ENCODE measurements at places on chromosomes 13 and 19.
A peak's percentile ranks its signal among the peaks of the same experiment; 100 is the strongest.

DNA sequence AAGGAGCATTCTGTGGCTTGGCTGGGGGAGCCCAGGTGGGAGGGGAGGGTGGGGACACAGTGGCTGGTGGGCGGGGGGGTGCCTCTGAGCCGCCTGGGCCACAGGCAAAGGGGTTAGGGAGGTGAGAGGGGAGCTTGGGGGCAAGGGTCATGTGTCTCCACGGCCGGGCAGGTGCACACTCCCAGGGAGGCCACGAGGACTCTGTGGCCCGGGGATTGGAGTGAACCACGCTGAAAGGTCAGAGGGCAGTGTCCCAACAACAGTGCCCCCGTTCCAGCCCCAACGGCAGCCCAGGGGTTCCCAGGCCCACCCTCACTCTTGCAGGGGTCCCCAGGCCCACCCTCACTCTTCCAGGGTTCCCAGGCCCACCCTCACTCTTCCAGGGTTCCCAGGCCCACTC is 9.6 kb downstream of the C2CD4C start:
- no peak for DNase-seq
- no peaks in the 10 kb centered on the region for H3K4me1 ChIP-seq
- H3K27me3 ChIP-seq, result no peaks in the 10 kb centered on the region
- H3K36me3 ChIP-seq, result no peaks in the 10 kb centered on the region

GRCh38 chr13:73781384-73781783 is 352.8 kb downstream of the KLF12 start:
- DNase-seq, result no peak
- no peaks in the 10 kb centered on the region for H3K27me3 ChIP-seq
- H3K27ac ChIP-seq, result no peak overlapping the region
- H3K36me3 ChIP-seq, result no peaks in the 10 kb centered on the region
- H3K4me1 ChIP-seq, result no peaks in the 10 kb centered on the region

DNA sequence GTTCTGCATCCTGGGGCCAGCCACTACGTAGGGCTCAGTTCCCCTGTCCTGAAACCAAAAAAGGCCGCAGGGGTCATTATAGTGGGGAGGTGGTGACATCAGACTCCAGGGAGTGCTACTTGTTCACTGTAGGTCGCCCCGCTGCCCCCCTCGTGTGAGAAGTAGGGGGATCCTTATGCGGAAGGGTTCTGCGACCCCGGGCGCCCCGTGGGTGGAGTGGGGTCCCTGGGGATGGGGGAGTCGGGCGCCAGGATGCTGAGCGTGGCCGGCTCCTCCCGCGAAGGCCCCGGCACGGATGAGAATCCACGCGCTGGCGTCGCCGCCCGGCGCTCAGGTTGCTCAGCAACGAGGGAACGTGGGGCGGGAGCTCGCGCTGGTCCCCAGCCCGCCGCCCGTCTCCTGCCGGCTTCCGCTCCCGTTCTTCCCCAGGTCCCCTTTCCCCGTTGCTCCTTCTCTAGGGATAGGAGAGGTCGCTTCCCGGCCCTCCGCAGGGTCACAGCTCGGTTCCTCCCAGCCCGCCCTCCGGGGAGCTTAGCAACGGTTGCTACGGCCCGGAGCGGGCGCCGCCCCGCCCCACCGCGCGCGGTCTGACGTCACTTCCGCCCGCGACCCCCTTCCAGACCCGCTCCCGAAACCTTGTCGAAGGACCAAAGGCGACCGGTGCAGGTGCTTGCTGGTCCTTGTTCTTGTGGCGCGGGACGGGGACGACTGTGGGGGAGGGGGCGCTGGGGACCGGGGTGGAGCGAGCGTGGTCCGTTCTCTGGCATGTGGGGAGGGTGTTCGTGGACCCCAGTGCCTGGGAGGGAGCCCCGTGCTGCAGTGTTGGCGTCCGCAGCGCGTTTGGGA is at the start of gene NAT14:
Gene NAT14 (plus strand): TSS at position 596 of the 846 bp plus-strand sequence. CDS start 521 bp downstream, outside the sequence.
- peaks cover 10% of the 10 kb centered on the region for H3K36me3 ChIP-seq
- H3K4me1 ChIP-seq, result peaks cover 31% of the 10 kb centered on the region
- peak within 1 kb of the TSS; percentile 58 for H3K27ac ChIP-seq

- H3K4me3 ChIP-seq, result no peak overlapping the region
- H3K4me1 ChIP-seq, result no peaks in the 10 kb centered on the region
- no peaks in the 10 kb centered on the region for H3K36me3 ChIP-seq
- H3K27ac ChIP-seq, result no peak overlapping the region
- H3K27me3 ChIP-seq, result no peaks in the 10 kb centered on the region
These were observed 65.4 kb upstream of the SOX1 start for GRCh38 chr13:112001571-112001970.

DNA sequence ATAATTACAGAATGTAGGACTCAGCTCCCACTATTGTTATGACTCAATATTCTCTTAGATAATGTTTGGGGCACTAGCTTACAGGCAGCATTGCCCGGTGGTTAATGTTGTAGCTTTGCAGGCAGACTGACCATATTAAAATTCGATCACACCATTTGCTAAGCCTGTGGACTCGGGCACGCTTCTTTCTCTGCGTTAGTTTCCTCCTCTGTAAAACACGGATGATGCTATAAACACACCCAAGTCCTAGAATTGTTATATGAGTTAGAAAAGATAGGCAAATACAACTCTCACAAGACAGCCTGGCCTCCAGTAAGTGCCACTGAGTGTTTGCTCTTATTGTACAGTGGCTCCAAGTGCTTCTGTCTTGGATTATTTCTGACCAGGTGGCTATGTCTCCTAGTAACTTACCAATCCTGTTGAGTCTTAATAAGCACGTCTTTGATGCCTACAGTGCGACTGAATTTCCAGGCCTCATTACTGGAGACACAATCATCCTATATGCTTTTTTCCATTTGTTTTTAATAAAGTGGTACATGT is 50.0 kb upstream of the ALOX5AP start:
- no peak overlapping the region for H3K4me3 ChIP-seq
- no peaks in the 10 kb centered on the region for H3K36me3 ChIP-seq
- H3K27ac ChIP-seq, result no peak overlapping the region
- no peak for DNase-seq

DNA sequence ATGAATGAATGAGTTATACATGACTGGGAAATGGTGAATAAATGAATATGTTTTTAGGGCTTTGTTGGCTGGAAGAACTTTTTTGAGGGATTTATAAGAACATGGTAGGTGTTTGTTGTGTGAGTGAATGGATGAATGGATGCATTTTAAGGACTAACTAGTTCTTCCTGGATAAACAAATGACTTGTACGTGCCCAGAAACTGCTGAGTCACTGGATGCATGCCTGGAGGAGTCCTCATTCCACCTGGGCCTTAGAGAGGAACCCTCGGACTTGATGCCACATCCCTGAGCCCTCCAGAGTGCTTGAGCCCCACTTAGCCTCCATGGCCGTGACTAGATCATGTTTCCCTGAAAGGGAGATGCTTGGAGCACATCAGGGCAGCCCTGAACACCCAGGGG is 153.4 kb downstream of the DPF1 start:
- no peaks in the 10 kb centered on the region for H3K4me1 ChIP-seq
- no peak overlapping the region for H3K27ac ChIP-seq
- no peaks in the 10 kb centered on the region for H3K27me3 ChIP-seq
- no peak overlapping the region for H3K4me3 ChIP-seq

- no peak overlapping the region for H3K4me3 ChIP-seq
- H3K36me3 ChIP-seq, result no peaks in the 10 kb centered on the region
- no peaks in the 10 kb centered on the region for H3K27me3 ChIP-seq
- H3K4me1 ChIP-seq, result peaks cover 14% of the 10 kb centered on the region
These were observed 265.7 kb downstream of the DLEU7 start for GRCh38 chr13:50577806-50578205.

DNA sequence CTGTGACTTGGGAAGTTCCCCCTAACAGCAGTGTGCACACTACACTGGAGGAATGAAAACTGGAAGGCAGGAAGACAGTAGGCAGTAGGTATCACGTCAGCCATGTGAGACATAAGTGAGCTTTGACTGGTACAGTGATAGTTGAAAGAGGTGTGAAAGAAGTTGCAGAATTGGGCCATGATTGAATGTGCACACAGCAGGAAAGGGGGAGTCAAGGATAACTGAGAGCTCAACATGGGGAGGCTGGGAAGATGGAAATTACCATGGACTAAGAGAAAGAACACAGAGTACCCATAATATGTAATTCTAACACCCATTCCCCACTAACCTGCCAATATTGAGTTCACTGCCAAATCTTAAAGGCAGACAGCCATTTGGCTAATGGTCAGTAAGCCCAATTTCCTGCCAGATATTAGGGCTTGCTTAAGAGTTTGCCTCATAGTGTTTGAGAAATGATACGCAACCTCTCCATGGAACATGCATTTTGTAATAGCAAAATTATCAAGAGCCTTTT is 321.7 kb downstream of the DCT start:
- no peak for DNase-seq
- H3K36me3 ChIP-seq, result no peaks in the 10 kb centered on the region
- H3K4me3 ChIP-seq, result no peak overlapping the region
- H3K4me1 ChIP-seq, result peaks cover 34% of the 10 kb centered on the region
- H3K27ac ChIP-seq, result no peak overlapping the region
- H3K27me3 ChIP-seq, result no peaks in the 10 kb centered on the region

- no peaks in the 10 kb centered on the region for H3K4me1 ChIP-seq
- H3K27ac ChIP-seq, result no peak overlapping the region
- no peaks in the 10 kb centered on the region for H3K27me3 ChIP-seq
- H3K4me3 ChIP-seq, result no peak overlapping the region
These were observed 102.5 kb downstream of the FAM216B start for GRCh38 chr13:42883771-42884467.

DNA sequence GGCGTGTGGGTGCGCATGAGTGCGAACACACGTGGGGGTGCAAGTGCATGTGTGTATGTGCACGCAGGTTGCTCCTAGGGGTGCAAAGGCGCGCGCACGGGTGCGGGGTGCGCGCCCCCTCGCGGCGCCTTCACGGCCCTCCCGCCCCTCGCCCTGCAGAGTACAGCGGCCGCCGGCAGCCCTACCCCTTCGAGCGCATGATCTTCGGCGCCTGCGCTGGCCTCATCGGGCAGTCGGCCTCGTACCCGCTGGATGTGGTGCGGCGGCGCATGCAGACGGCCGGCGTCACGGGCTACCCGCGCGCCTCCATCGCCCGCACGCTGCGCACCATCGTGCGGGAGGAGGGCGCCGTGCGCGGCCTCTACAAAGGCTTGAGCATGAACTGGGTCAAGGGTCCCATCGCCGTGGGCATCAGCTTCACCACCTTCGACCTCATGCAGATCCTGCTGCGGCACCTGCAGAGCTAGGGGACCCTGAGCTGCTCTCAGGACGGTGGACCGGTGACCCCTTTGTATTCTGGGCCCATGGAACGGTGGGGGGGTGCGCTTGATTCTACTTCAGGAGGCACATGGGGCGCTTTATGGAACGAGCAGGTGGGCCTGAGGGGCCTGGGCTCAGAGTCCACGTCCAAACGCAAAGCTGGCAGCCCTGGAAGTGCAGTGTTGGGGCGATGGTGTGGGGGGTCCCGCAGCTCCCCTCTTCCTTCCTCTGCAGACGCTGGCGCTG is 27.7 kb downstream of the TMEM161A start:
- peaks cover 19% of the 10 kb centered on the region for H3K4me1 ChIP-seq
- no peak overlapping the region for H3K27ac ChIP-seq
- H3K4me3 ChIP-seq, result peak overlapping the region; percentile 33
- H3K36me3 ChIP-seq, result no peaks in the 10 kb centered on the region
- no peaks in the 10 kb centered on the region for H3K27me3 ChIP-seq

DNA sequence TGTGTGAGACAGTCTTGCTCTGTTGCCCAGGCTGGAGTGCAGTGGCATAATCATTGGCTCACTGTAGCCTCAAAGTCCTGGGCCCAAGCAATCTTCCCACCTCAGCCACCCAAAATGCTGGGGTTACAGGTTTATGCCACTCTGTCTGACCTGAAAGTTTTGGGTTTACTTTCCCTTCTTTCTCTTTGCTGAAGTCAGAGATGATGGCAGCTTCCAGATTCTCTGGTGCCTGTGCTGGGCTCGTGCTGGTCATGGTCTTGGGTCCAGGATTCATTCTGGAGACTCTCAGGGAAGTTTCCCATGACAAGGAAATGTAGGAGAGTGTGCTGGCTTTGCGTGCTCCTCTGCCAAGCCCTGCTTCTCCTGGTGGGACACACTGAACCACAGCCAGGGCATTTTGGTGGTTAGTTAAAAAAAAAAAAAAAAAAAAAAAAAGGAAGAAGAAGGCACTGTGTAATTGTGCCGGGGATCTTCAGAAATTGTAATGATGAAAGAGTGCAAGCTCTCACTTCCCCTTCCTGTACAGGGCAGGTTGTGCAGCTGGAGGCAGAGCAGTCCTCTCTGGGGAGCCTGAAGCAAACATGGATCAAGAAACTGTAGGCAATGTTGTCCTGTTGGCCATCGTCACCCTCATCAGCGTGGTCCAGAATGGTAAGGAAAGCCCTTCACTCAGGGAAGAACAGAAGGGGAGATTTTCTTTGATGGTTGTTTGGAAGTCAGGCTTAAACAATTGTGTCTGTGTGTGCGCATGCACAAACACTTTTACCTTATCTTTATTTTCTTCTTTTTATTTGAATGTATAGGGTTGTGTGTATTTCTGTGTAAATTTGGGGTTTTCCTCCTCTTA is at the start of gene ALOX5AP:
Gene ALOX5AP (plus strand): TSS at position 519 of the 847 bp plus-strand sequence. CDS start 63 bp downstream, at position 582.
- H3K36me3 ChIP-seq, result no peaks in the 10 kb centered on the region
- DNase-seq, result no peak
- H3K27me3 ChIP-seq, result no peaks in the 10 kb centered on the region
- H3K4me1 ChIP-seq, result peaks cover 14% of the 10 kb centered on the region
- H3K27ac ChIP-seq, result no peak within 1 kb of the TSS

- no peaks in the 10 kb centered on the region for H3K36me3 ChIP-seq
- H3K27me3 ChIP-seq, result no peaks in the 10 kb centered on the region
- no peak overlapping the region for H3K27ac ChIP-seq
- no peaks in the 10 kb centered on the region for H3K4me1 ChIP-seq
These were observed 421.6 kb upstream of the SLC10A2 start for GRCh38 chr13:103487841-103488240.

GRCh38 chr13:51324714-51325420 is 14.6 kb upstream of the SERPINE3 start:
- peaks cover 7% of the 10 kb centered on the region for H3K4me1 ChIP-seq
- H3K36me3 ChIP-seq, result no peaks in the 10 kb centered on the region
- H3K4me3 ChIP-seq, result no peak overlapping the region
- no peak for DNase-seq

GRCh38 chr13:76472916-76473315 is 413.3 kb downstream of the KCTD12 start:
- no peaks in the 10 kb centered on the region for H3K4me1 ChIP-seq
- H3K27me3 ChIP-seq, result no peaks in the 10 kb centered on the region
- no peak overlapping the region for H3K27ac ChIP-seq
- H3K36me3 ChIP-seq, result no peaks in the 10 kb centered on the region
- no peak overlapping the region for H3K4me3 ChIP-seq

DNA sequence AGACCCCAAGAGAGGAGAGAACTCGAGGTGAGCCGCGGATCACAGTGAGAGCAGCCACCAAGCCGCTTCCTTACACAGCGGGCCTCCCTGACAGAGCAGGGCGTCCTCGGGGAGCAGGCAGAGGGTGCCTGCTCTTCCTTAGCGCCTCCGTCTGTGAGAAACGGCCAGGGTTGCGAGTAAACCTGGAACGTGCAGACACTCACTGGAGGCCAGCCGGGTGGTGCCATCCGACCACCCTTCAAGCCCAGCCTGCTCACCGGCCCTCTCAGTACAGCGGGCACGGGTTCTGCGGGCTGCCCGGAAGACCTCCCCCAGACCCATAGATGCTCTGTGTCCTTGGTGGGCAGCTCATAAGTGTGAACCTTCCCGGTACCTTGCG is 9.6 kb downstream of the DOT1L start:
- no peak overlapping the region for H3K27ac ChIP-seq
- no peaks in the 10 kb centered on the region for H3K36me3 ChIP-seq
- H3K4me1 ChIP-seq, result peaks cover 32% of the 10 kb centered on the region
- H3K27me3 ChIP-seq, result no peaks in the 10 kb centered on the region
- no peak overlapping the region for H3K4me3 ChIP-seq

GRCh38 chr19:7762719-7763293 is at the start of gene CLEC4M:
Gene CLEC4M, plus strand, starts transcription at chr19:7763243. Its CDS starts 24 bp downstream, at chr19:7763267.
- H3K27me3 ChIP-seq, result no peaks in the 10 kb centered on the region
- no peaks in the 10 kb centered on the region for H3K36me3 ChIP-seq
- no peaks in the 10 kb centered on the region for H3K4me1 ChIP-seq
- H3K4me3 ChIP-seq, result no peak within 1 kb of the TSS

GRCh38 chr13:66113882-66114526 is 1116.1 kb downstream of the PCDH9 start:
- H3K27me3 ChIP-seq, result no peaks in the 10 kb centered on the region
- no peaks in the 10 kb centered on the region for H3K4me1 ChIP-seq
- H3K27ac ChIP-seq, result no peak overlapping the region
- H3K4me3 ChIP-seq, result no peak overlapping the region
- DNase-seq, result no peak
